NCI-H1048 (cell line): ENCODE measurements at places on chromosomes 1 and 21.
A peak's percentile ranks its signal among the peaks of the same experiment; 100 is the strongest.

- DNase-seq = no peak
These were observed 49.1 kb upstream of the CTPS1 start for GRCh38 chr1:40930174-40930964.

- DNase-seq = no peak
These were observed 34.8 kb upstream of the SLC19A1 start for GRCh38 chr21:45576838-45577737.

DNA sequence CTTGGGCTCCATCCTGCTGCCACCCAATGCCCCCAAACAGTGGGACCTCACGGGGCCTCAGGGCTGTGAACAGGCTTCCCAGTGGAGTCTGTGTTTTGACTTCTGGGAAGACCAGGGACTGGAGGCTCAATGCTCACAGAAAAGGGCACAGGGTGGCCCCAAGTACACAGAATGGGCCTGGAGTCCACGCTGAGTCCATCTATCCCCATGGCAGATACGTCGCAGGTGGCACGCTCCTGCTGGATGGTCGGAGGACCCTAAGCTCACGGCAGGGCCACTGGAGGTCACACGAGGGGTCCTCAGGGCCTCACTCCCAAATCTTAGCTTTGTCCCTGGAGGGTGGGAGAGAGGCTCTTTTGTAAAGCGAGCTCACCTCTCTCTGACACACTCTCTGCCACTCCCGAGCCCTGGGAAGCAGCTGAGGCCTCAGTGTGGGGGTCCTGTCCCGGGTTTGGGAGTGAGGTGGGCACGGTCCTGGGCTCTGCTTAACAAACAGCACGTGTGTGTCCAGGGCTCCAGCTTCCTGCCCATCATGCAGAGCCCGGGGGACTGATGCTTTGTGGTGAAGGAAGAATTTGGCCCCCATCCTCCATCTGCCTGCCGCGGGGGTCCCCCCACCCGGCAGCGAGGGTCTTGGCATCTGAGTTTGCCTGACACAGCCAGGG is 27.2 kb upstream of the TTC34 start:
- DNase-seq = no peak

- peak; percentile 21 for DNase-seq
These were observed 2.5 kb upstream of the PTGER3 start for GRCh38 chr1:71049951-71050598.

- no peak for DNase-seq
These were observed 160.9 kb downstream of the SLC44A5 start for GRCh38 chr1:75449998-75450397.

DNA sequence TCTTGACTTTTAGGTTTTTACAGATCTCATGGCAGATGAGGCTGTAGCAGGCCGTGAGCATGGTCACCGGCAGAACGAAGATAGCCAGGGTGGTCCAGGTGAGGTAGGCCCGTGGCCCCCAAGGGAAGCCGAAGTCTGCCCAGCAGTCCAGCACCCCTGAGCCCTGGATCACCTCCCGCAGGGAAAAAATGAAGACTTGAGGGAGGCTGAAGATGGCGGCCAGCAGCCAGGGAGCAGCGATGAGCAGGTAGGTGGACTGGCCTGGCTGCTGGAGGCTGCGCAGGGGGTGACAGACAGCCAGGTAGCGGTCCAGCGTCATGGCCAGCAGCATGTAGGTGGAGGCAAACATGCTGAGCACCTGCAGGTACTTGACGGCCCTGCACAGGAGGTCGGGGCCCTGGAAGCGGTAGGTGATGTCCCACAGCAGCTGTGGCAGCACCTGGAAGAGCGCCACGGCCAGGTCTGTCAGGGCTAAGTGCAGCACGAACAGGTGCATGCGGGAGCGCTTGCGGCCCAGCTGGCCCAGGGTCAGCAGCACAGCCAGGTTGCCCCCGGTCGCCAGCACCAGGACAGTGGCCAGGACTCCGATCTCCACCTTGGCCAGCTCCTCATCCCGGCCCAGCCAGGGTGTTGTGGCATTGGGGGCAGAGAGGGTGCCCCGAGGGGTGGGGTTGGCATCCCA is 856 bp downstream of the AVPR1B start:
- DNase-seq = no peak

DNA sequence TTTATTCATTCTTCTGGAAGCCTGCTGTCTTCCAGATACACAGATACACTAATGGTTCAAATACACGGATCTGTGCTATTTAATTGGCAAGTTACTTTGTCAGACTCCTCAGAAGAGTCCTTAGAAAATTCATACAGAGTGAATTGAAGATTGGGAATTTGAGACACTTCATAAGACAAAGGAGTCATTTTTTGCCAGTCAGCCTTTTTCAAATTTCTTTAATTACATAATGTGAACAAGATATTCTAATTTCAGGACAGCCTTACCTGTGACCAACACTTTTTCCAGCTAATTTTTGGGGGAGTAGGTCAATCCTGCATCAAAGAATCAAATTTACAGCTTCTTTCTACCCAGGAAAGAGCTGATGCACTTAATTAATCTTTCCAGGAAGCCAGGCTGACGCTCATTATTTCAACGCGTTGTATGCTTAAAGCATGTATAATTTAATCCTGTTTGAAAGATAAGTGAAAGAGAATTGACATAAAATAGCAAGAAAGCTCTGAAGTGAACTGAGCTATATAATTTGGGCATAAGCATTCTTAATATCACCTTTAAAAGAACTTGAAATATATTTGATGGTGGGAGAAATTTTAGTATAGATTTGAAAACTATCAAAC is 12.8 kb upstream of the NRIP1 start:
- no peak for DNase-seq

DNA sequence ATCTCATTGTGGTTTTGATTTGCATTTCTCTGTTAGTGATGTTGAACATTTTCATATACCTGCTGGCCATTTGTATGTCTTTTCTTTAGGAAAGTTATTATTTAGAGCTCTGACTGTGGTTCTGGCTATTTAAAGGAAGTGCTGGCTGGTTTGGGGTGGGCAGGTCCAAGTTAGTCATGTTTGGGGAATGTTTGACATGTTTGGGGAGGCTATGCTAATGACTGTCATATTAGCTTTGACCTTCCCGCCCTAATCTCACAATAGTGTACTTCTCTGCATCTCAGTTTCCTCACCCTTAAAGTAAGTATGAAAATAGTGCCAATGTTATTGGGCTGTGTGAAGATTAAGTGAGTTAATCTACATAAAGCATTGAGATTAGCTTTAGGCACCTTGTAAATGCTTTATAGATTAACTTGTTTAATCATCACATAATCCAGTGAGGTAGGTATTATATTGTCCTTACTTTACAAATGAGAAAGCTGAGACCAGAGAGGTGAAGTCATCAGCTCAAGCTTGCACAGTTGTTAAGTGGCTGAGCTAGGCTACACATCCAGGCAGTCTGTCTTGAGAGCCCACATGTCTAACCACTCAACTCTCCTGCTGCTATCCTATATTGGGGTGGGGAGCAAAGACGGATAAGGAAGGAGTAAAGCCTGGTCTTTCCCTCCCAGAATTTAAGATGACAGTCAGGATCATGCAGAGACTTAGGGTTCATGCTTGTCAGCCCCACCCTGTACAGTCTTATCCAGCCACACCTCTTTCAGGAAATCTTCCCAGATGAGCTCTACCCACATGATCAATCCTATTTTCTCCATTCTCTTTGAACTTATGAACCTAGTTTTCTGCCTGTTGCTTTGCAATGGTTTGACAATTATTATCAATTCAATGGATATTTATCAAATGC is 22.8 kb upstream of the CRNN start:
- DNase-seq = no peak

DNA sequence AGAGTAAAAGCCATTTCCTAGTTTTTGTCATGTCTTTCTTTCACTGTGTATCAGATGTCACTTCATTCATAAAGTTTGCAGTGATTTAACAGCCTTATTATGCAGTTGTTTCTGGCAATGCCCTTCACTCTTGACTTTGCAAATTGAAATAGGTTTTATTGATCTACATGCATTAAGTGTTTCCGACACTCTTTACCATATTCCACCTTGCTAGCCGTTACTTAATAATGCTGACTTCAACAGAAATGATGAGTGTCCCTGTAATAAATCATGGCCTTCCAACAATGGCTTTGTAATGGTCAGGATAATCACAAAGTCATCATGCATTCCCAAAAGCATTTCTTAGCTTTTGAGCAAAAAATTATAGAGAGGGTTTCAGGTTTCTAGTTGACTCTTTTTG is 236.8 kb upstream of the FMN2 start:
- DNase-seq = no peak

DNA sequence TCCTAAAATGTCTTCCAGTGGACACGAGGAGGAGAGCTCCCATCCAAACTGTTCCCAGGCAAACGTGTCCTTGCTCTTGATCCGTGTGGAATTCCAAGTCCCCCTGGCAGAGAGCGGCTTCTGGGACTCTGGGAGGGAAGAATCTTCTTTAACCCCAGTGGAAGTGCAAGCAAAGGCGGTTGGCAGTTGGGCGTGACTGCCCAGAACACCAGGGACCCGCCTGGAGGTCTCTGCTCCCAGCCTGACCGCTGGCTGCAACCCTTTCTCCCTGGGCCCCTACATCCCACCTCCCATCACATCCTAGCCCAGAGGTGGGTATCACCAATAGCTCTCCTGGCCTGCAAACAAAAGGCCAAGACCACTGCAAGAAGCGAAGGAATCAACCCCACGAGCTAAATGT is 17.8 kb downstream of the CASZ1 start:
- DNase-seq = no peak
